H7 (cell line): ENCODE measurements at places on chromosomes 5 and 9. TPM values are rescaled to one million over a fixed set of nuclear protein-coding genes. Genes with fewer than 3 reads are reported as not detected.

DNA sequence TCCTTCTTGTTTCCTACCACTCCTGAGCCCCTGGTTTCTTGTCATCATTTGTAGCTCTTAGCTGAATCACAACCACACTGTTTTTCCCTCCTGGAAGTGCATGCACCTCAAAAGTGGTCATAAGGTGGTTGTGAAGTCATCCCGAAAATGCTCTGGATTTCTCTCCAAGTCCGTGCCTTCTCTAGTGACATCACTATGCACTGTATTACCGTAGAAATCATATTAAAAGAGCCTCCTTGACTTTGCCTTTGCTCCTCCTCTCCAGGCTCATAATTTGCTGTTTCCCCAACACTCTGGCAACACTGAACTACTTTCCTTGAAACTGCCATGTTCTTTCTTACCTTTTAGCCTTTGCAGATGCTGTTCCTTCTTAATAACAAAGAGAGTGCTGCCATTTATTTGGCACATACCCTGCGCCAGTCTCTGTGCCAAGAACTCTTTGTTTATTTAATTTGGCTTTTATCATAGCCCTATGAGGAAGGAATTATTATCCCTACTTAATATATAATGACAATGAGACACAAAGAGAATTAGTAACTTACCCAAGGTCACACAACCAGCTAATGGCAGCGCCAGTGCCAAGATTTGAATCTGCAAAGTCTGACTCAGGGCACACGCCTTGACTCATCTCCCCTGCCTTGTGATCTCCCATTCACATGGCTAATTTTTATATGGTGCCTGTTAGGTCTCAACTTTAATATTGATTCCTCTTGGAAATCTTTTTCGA lies 115.4 kb downstream of the KIF4B start:
- no peak for DNase-seq

Gene MPDZ
- total RNA-seq: 22.2 and 30.6 TPM in 2 replicates

DNA sequence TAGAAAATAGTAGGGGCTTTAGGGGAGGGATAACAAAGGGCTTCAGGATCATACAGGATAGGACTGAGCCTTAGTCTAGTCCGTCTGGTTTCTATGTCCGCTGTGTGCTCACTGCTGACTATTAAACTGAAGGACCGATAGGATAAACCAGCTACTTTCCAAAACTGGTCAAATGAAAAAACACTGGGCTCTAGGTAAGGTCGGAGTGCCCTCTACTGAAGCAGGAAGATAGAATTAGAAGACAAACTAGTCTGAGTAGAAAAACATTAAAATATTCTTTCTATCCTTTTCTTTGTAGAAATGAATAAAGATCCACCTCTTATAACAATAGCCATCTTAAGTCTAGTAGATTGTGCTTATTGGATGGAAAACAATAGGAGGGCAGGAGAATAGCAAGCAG lies 133.6 kb downstream of the CEMIP2 start:
- no peak for DNase-seq

Gene ENC1
- total RNA-seq: 31.9 and 51.5 TPM in 2 replicates

Gene TPPP
- 0.31 and 0.92 TPM in 2 replicates for total RNA-seq

GRCh38 chr9:134225186-134225585 lies 60.8 kb upstream of the RNU6ATAC start:
- DNase-seq: peak; percentile 36
